Stimulated activated CD8-positive, alpha-beta memory T cell treated with anti-CD3 and anti-CD28 coated beads, Interleukin-15, amount 100 ng/mL, for 24 hours (primary cell): ENCODE measurements at places on chromosomes 11 and 22.

DNA sequence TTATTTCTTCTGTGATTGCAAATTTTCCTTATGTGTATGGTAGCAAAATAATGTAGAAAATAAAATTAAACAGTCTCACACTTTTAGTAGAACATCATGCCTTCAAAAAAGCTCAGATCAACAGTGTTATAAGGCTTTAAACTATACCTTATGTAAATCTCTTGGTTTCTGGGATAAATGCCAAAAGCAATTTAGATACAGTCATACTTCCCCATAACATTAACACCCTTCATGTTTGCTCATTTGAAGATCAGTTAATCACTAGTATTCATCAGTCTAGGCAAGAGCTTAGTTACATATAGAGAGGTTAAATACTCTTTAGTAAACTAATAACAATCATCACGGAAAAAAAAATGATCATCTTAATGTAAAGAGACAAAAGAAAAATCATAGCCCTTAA lies 421.8 kb upstream of the ANO3 start:
- DNase-seq = no peak

- DNase-seq = peak; percentile 60
Measured at GRCh38 chr22:30287648-30288418, 1.5 kb downstream of the CASTOR1 start.

GRCh38 chr11:69510471-69511357 lies 29.3 kb downstream of the LINC01488 start:
- no peak for DNase-seq

GRCh38 chr11:119745112-119745511 lies 16.1 kb upstream of the NECTIN1 start:
- DNase-seq = no peak

GRCh38 chr11:118295815-118296454 lies 8.6 kb upstream of the CD3E start:
- DNase-seq = no peak

DNA sequence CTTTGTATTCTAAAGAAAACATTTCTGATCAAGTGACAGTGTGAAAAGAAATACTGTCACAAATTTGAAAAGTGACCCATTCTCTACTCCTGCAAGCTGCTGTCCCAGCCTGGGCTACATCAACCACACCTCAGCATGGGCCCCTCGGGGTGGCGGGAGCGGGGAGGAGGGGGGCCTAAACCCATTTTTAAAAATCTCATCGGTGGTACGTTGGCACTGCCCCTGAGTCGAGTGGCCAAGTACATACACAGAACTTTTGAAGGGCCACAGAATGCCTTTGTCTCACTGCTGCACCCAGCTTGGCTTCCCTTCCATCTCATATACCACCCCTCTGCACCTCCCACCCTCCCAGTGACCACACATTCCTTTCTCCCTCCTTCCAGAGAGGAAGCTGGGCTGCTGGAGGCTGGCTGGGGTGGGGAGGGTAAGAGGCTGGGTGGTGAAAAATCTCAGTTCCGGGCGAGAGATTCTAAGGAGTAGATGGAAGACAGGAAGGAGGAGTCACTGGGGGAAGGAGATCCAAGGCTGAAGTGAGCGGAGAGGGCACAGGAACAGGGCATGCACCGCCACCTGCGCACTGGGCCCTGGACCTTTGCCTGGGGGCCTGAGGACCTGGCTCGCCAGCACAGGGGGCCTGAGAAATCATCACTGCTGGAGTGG lies 21.1 kb downstream of the FXYD6 start:
- DNase-seq = no peak

DNA sequence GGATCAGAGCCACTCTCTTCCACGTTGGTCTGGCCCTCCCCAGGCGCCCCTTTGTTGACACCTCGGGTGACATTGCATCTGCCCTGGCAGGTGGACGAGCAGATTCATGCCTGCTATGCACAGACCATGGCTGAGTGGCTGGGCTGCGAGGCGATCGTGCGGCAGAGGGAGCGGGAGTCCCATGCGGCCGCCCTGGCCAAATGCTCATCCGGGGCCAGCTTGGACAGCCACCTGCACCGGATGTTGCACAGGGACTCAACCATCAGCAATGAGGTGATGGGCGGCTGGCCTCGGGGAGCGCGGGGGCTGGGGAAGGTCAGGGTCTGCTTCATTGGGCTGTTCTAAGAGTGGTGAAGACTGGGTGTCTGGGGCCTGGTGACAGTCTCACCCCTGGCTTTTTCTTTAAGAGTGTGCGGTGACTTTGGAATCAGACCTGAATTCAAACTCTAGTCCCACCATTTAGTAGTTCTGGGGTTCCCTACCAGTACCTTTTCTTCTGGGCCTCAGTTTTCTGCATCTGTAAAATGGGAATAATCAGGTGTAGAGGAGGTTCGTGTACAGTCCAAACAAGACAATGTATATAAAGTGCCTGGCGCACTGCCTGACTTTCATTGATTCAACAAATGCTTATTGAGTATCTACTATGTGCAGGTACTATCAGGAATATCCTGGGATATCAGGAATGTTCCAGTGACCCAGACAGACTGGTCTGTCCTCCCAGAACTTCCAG lies 53.0 kb downstream of the LHFPL7 start:
- DNase-seq = no peak

DNA sequence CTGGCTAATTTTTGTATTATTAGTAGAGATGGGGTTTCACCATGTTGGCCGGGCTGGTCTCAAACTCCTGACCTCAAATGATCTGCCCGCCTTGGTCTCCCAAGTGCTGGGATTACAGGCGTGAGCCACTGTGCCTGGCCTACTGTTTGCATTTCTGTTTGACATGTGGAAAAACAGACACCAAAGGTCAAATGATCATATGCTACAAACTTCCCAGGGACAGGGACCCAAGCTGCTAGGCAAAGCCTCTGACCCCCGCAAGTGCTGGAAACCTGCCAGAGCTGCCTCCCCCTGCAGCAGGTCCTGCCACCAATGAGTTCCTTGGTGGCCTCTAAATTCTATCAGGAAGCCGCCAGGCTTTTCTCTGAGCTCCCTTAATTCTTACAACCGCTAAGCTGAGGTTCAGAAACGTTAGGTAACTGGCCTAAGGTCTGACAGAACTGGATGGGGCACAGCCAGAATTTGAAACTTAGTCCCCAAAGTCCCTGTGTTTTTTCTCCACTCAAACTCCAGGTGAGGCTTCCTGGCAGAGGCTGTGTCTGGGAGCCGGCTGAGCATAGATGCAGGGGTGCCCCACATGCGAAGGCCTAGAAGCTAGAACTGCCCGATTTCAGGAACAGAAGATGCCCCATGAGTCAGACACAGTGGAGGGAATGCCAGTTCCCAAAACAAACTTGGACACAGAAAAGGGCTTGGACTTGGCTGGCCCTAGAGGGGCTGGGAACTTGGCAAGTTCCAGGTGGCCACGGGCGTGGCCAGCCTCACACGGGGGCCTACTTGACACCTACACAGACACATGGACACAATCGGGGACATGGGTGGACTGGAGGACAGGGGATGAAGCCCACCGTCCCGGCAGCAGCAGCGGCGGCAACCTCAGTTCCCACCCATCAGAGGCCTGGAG lies 7.4 kb downstream of the CSNK1E start:
- no peak for DNase-seq
